CD4-positive, alpha-beta memory T cell (primary cell): ENCODE measurements at places on chromosomes 13 and 19.

DNA sequence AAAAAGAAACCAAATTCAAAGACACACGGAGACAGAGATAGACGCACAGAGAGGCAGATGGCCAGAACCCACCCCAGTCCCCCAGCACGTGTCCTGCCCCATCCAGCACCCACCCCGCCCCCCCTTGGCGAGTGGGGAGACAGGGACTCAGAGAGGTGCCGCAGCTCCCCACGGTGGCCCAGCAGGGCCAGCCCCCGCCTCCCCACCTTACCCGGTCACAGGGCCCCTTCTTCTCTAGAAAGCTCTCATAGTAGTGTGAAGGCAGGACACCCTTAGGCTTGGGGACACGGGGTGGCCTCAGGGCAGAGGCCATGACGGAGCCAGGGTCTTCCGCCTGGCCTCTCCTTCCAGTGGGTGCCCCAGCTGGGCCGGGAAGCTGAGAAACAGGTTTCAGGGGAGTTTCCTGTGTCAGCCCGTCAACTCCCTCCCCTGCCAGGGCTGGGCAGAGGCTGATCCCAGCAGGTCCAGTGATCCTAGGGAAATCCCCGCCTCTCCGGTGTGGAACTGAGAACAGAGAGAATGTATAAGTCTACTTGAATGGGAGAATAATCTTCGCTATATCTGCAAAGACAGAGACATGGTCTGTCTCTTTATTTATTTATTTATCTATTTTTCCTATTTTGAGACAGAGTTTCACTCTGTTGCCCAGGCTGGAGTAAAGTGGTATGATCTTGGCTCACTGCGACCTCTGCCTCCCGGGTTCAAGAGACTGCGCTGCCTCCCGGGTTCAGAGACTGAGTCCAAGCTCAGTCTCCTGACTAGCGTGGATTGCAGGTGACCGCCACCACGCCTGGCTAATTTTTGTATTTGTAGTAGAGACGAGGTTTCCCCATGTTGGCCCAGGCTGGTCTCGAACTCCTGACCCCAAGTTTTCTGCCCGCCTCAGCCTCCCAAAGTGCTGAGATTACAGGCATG lies at the start of gene STAP2:
Gene STAP2 (minus strand): TSS at position 387 of the 915 bp plus-strand sequence. CDS start 74 bp downstream, at position 313.
- H3K27ac ChIP-seq = peak within 1 kb of the TSS; percentile 42
- no peak for DNase-seq
- peaks cover 19% of the 10 kb centered on the region for H3K4me1 ChIP-seq
- peak within 1 kb of the TSS; percentile 66 for H3K4me3 ChIP-seq

DNA sequence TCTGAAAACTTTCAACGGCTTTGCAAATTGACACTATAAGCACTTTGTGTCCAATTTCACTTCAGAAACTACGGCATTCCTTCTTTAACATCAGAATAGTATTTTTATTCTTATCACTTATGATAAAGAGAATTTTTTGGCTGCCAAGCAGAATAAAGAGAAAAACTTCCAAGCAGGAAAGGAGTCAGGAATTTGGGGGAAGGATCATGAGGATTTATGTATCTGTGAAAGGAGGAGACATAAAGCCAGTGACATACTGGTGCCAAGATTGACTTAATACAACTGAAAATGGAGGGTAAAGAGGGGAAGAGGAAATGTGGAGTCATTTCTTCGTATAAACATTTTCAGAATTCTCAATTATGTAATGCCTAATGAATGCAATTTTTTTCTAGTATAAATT lies 94.7 kb downstream of the RBM26 start:
- no peaks in the 10 kb centered on the region for H3K36me3 ChIP-seq
- H3K4me1 ChIP-seq = no peaks in the 10 kb centered on the region
- DNase-seq = no peak
- H3K27ac ChIP-seq = no peak overlapping the region
- H3K27me3 ChIP-seq = no peaks in the 10 kb centered on the region

DNA sequence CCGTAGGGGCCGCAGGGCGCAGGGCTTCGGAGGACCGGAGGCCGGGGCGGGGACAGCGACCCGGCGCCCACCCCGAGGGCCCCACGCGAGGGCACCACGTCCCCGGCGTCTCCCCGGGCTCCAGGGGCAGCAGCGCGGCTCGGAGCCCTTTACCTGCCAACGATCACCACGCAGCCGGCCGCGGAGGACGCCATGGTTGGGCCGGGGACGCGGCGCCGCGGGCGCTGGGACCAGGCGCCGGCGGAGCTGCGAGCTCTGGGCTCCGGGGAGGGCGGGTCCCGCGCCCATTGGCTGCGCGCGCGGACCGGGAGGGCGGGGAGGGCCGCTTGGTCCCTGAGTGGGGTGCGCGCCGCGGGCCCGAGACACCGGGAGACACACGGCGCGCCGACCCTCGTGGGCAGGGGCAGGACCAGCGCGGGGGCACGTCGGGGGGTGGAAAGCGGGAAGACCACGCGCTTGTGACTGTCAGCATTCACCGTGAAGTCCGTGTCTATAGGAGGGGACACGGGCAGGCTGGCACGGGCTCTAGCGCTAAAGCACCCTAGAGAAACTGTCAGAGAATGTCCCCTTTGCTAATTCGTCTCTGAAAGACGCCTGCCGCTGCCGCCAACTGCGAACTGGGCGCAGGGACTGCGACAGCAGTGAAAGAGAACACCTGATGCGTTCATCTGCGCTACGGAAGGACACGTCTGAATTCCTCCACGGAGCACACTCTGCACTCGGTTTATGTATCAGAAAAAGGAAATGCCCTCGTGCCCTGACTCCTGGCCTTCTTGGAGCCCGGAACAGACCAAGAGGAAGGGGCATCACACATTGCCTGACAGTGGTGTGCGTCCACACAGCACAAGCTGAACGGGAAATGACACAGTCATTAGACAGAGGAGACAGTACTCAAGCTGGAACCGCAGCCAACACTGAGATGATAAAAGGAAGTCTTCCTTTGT lies at the start of gene CRYL1:
Gene CRYL1 (minus strand): TSS at position 257 of the 944 bp plus-strand sequence. CDS start 63 bp downstream, at position 194.
- H3K27me3 ChIP-seq = no peaks in the 10 kb centered on the region
- no peaks in the 10 kb centered on the region for H3K36me3 ChIP-seq
- H3K27ac ChIP-seq = peak within 1 kb of the TSS; percentile 73
- peaks cover 14% of the 10 kb centered on the region for H3K4me1 ChIP-seq

DNA sequence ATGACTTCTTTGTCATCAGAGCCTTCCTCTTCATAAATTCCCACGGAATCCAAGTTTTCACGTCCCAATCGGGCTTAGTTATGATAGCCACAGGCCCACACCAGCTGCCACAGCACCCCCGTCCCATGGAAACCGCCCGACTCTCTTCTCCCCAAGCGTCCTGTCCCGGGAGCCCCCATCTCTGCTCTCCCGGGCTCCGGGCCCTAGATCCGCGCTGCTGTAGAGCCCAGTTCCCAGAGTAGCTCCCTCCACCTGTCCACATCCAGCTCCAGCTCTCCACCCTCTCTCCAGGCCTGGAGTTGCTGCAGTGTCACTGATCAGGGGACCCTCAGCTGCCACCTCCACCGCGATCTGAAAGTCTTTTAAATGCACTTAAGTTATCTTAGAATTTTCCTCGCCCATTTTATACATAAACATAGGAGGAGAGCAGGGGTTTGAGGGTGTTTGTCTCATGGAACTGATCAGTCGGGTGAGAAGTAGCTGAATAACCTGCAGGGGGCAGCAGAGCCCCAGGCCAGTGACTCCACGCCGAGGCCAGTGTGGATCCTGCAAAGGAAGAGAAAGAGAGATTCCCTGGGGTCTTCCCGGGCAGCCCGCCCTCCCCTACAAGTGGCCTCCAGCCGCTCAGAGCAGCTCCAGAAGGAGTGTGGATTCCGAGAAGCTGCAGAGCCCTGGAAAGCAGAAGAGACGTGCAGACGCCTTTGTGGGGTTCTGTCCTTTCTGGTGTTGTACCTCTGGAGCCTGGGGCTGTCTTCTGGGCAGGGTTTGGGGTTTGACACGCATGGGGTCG lies 1.1 kb upstream of the ZNF763 start:
- no peaks in the 10 kb centered on the region for H3K36me3 ChIP-seq
- H3K4me3 ChIP-seq = no peak overlapping the region
- no peaks in the 10 kb centered on the region for H3K27me3 ChIP-seq

- peaks cover 5% of the 10 kb centered on the region for H3K4me1 ChIP-seq
- no peak for DNase-seq
- no peaks in the 10 kb centered on the region for H3K27me3 ChIP-seq
- no peak overlapping the region for H3K27ac ChIP-seq
- H3K4me3 ChIP-seq = no peak overlapping the region
- peaks cover 47% of the 10 kb centered on the region for H3K36me3 ChIP-seq
Observed at GRCh38 chr19:17105556-17105955, 30.0 kb downstream of the MYO9B start.

DNA sequence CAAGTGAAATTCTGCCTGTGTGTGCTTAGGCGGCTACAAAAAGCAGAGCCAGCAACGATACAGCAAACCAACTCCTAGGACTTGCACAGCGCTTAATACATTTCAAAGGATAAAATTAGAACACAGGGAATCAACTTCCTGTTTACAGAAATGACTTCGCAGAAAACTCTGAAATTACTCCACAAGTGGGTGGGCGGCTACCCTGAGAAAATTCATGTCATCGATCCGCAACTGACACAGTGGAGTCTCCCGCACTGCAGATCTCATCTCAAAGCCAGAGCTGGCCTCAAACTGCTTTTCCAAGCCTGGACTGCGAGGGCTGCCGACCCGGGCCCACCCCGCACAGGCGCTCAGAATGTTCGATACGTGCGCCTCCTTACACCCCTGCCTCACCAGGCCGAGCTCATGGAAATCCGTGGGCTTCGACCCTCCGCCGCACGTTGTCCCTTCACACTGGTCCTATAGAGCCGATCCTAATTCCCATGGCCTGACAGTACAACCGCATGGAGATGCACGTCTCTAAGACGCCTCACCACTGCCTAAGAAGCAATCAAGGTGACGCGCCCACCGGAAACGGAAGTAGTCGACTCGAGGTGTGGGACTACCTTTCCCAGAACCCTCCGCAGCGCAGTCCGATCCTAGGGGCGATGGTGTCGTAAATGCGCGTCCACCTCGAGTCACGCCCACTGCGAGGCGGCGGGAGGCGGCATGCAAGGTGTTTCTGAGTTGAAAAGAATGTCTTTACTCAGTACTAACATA lies at the start of gene ZNF229:
Gene ZNF229 (minus strand): TSS at position 557 of the 759 bp plus-strand sequence. CDS start 5,625 bp downstream, outside the sequence.
- no peaks in the 10 kb centered on the region for H3K4me1 ChIP-seq
- no peaks in the 10 kb centered on the region for H3K36me3 ChIP-seq
- peak; percentile 66 for DNase-seq

DNA sequence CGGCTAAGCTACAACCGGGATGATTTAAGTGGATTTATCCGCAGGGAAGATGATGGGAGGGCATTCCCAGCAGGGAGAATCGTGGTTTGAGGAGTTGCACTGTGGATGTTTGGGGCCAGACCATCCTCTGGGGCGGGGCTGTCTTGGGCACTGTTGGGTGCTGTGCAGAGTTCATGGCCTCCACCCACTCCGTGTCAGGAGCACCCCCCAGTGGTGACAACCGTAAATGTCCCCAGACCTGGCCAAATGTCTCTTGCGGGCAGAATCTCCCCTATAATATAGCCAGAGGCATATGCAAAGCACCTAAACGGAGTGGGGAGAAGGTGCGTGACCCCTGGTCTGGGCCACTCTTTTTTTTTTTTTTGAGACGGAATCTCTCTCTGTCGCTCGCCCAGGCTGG lies 40.2 kb downstream of the SMIM24 start:
- H3K36me3 ChIP-seq = no peaks in the 10 kb centered on the region
- peak; percentile 48 for DNase-seq
- no peak overlapping the region for H3K4me3 ChIP-seq
- no peaks in the 10 kb centered on the region for H3K27me3 ChIP-seq

DNA sequence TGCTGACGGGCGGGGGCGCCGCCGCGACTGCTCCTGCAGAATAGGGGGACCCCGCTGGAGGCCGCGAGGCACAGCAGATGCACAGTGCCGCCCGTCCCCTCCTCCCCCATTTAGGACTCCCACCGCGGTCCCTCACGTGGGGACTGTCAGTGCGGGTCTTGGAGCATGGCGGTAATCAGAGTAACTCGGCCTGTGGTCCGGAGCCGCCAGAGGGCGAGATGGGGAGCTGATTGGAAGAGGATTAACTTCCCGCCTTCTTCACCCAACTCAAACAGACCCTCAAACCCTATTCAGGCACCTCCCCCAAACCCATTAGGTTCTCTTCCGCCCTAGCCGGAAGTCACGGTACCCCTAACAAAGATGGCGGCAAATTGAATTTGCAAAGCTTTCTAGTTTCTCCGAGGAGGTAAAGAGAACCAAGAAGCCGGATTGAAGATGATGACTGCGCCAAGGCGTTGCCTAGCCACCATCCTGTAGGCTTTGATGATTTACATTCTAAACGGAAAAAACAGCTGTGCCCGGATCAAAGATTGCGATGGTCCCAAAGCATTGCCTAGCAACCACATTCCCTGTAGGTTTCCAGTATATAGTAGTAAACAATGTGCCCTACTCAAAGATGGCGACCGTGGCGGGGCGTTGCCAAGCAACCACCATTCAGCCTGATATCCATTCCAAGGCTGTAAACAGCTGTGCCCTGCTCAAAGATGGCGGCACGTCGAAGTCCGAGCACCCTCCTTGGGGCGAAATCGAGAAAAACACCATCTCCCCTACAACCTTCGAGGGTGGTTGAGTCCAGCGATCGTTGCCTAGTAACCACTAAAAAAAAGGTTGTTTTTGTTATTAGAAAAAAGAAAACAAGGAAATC lies at the start of gene FUZ:
Gene FUZ (minus strand): TSS at position 296 of the 865 bp plus-strand sequence. CDS start 186 bp downstream, at position 110.
- H3K4me3 ChIP-seq = peak within 1 kb of the TSS; percentile 94
- no peaks in the 10 kb centered on the region for H3K27me3 ChIP-seq
- no peaks in the 10 kb centered on the region for H3K36me3 ChIP-seq
- H3K4me1 ChIP-seq = peaks cover 40% of the 10 kb centered on the region

GRCh38 chr13:27825072-27825471 lies 32.8 kb downstream of the GSX1 start:
- no peak for DNase-seq
- H3K27me3 ChIP-seq = peaks cover 14% of the 10 kb centered on the region
- H3K4me3 ChIP-seq = no peak overlapping the region
- peaks cover 9% of the 10 kb centered on the region for H3K4me1 ChIP-seq

GRCh38 chr19:4371247-4372164 lies 28.1 kb downstream of the MPND start:
- peaks cover 83% of the 10 kb centered on the region for H3K4me1 ChIP-seq
- peaks cover 2% of the 10 kb centered on the region for H3K36me3 ChIP-seq
- H3K27me3 ChIP-seq = no peaks in the 10 kb centered on the region
- H3K27ac ChIP-seq = peak overlapping the region; percentile 87
- no peak overlapping the region for H3K4me3 ChIP-seq
- no peak for DNase-seq

- H3K27me3 ChIP-seq = no peaks in the 10 kb centered on the region
- no peak overlapping the region for H3K27ac ChIP-seq
- no peak for DNase-seq
Observed at GRCh38 chr13:31773538-31773937, 34.2 kb downstream of the RXFP2 start.

GRCh38 chr13:24192057-24192810 lies 31.7 kb downstream of the SPATA13 start:
- H3K27me3 ChIP-seq = no peaks in the 10 kb centered on the region
- H3K4me3 ChIP-seq = no peak overlapping the region
- H3K36me3 ChIP-seq = no peaks in the 10 kb centered on the region
- no peak for DNase-seq
- no peaks in the 10 kb centered on the region for H3K4me1 ChIP-seq
- no peak overlapping the region for H3K27ac ChIP-seq

- no peak overlapping the region for H3K27ac ChIP-seq
- no peaks in the 10 kb centered on the region for H3K36me3 ChIP-seq
- no peaks in the 10 kb centered on the region for H3K27me3 ChIP-seq
- H3K4me1 ChIP-seq = no peaks in the 10 kb centered on the region
- no peak overlapping the region for H3K4me3 ChIP-seq
Observed at GRCh38 chr13:45733361-45733760, 31.2 kb downstream of the CBY2 start.

GRCh38 chr19:19711934-19712828 lies 20.7 kb downstream of the ZNF14 start:
- DNase-seq = no peak
- no peak overlapping the region for H3K27ac ChIP-seq
- H3K4me3 ChIP-seq = no peak overlapping the region
- peaks cover 47% of the 10 kb centered on the region for H3K36me3 ChIP-seq
- H3K27me3 ChIP-seq = no peaks in the 10 kb centered on the region
- H3K4me1 ChIP-seq = no peaks in the 10 kb centered on the region
